ENCODE measurements at places on chromosomes 7 and 10. TPM values are rescaled to one million over a fixed set of nuclear protein-coding genes. Genes with fewer than 3 reads are reported as not detected.

FBXL13 gene
- total RNA-seq = 2.3 TPM

SPDYE8 gene
- not detected for total RNA-seq

BICC1 gene
- total RNA-seq = 99.6 TPM

RINT1 gene
- total RNA-seq = 10.8 TPM

KCNH2 gene
- total RNA-seq = 1.7 TPM
